ENCODE measurements at places on chromosomes 4 and X. TPM values are rescaled to one million over a fixed set of nuclear protein-coding genes. Genes with fewer than 3 reads are reported as not detected.

Gene IL2RG
- polyA plus RNA-seq: 1.4 TPM

DNA sequence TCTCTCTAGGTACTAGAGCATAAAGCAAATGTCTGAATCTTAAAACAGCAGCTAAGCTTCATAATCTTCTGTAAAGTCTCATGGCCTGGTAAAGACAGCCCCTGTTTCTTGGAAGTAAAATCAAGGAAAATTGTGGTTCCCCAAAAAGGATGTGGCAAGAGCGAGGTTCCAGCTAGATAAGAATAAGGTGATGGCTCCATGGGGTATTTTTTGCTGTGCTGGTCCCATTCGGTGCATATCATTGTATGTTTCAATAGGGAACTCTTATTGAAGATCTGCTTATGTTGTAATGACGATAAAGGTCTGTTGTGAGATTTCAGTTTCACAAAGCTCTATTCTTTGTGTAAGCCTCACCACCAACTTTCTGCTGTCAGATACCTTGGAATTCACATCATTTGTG lies 316.9 kb upstream of the NOCT start:
- DNase-seq: no peak

GRCh38 chr4:176448761-176449160 lies 129.0 kb downstream of the SPCS3 start:
- DNase-seq: no peak

GRCh38 chr4:164501074-164501473 lies 252.9 kb upstream of the SMIM31 start:
- DNase-seq: no peak

DNA sequence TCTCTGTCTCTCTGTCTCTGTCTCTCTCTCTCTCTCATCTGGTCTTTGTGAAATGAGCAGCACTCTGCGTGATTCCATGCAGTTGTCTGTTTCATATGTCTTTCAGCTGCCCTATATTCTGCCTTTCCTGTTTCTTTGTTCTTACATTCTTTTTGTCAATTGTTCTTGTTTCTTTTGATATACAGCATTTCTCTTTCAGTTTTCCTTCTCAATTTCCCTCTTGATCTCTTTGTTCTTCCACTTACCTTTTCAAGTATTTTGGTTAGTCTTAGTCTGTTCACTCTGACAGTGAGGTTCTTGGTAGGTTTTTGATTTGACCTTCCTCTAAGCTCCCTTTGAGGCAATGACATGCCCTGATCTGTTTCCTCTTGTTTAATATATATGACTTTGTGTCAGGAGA lies 20.4 kb downstream of the ZNF157 start:
- no peak for DNase-seq

Gene DMP1
- 0.04 TPM for polyA plus RNA-seq

DNA sequence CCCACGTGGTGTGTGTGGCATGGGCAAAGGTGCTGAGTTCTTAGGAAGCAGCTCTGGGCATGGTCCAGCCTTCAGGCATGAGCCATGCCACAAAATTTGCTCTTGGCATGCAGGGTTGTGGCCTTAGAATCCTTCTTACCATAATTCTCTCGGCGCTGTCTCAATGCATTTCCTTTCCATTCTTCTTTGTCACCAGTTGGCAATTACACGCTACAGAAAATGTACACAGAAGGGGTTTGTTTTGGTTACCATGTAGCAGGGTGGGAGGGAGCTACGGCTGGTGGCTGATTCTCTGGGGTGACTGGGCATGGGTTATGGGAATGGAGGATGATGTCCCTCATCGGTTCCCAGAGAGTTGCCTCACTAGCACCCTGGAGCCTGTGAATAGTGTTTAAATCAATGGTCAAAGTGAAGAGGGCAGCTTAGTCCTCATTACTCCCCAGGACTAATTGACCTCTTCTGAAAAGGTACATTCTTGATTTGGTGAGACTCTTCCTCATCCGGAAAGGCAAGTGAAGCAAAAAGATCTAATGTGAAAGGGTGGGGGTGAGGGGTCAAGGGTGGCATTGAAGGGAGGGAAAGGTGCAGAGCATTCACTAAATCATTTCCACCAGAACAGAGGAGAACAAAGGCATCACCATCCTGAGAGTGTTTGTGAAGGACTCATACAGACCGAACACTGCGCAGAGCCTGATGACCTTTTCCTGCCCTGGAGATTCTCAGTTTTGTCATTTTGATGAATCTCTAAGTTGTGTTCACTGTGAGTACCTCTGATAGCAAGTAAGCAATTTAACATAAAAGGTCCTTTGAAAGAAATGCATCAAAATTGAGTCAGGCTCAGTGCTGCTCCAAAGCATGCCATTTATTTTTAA lies 199.8 kb upstream of the SFRP2 start:
- peak; percentile 18 for DNase-seq

DNA sequence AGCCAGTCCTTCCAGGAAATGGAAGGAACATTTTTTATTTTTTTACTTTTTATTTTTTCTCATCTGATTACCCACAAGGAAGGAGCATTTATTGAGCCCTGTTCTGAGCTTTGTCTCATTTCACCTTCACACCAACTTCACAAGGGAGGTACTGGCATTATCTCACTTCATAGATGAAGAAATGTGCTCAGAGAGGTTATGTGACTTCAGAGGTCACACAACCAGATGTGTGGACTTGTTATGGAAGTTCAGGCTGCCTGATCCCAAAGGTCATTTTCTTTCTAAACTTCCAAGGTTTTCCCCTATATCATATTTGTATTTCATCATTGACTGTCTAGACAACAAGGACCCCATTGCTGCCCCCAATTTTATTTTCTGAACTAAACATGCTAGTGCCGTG lies 160.3 kb downstream of the DCLK2 start:
- no peak for DNase-seq

DNA sequence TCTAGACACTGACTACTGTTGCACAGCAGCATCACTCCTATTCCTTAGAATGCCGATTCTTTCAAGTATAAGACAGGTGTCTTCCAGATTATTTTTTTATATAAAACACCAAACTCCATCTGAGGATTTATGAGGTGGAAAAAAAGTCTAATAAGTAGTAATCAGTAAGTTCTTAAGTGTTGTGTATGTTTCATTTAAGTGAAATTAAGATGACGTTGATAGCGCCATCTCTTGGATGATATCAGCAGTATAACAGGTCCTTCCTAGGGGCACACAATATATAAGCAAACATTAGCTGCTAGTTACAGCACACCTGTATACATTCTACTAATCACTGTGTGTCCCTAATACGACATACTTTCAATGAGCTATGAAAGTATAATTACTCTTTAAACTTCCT lies 99.6 kb upstream of the STS start:
- no peak for DNase-seq

All from renal cortex interstitium (tissue), 15 donors.